ENCODE measurements at places on chromosomes 12 and 14. TPM values are rescaled to one million over a fixed set of nuclear protein-coding genes. Genes with fewer than 3 reads are reported as not detected.
A peak's percentile ranks its signal among the peaks of the same experiment; 100 is the strongest.

DNA sequence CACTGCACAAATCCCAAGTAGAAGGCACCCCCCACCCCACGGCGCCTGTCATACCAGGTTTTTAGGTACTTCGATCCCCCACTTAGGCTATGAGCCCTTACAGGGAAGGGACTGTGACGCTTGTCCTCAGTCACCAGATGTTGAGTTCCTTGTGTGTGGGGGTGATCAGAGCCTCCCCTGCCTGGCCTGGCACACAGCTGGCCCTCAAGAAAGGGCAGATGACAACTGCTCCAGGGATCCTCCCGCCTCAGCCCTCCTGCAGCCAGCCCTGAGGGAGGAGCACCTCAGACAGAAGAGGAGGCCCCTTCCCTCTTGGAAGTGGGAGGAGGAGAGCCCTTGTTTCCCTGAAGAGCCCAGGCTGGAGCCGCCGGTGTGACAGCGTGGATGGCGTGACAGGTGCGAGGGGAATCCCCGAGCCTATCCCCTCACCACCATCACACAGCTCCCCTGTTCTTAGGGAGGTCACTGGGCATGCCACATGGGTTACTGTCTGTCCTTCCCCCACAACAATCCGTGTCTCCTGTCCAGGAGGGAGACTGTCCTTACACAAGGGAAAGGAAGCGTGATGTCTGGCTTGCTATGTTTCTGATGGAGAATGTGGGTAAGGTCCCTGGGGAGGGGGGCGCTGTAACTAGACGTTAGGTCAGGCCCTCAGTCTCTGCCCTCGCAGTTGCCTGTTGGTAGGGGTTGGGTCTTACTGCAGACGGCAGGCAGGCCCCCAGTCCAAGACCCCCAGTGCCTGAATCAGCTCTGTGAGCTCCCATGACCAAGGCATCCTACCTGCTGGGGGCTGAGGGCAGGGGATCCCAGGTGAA is 31.4 kb downstream of the P2RX4 start:
- no peak for ATAC-seq
- H3K4me3 ChIP-seq = peak overlapping the region; percentile 80
- peaks cover 26% of the 10 kb centered on the region for H3K36me3 ChIP-seq
- peaks cover 10% of the 10 kb centered on the region for H3K4me1 ChIP-seq

The KLHL33 gene
- total RNA-seq = 0.04 TPM

DNA sequence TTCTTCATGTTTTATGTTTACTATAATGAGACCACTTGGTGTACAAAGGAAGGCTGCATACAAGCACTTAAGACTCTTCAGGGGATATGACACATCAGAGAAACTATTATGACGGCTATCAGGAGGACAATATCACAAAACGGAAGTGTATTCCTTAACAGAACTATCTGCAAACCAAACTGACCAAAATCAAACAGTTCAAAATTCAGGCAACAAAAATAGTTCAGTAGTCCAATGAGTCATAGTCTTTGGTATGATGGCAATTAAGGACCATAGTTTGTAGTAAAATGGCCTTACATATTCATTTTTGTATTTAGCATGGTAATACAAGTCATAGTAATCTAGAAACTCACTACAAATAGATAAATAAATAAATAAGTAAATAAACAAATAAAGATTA is 1638.7 kb upstream of the SEL1L start:
- no peak for ATAC-seq
- no peak overlapping the region for H3K4me3 ChIP-seq
- no peak overlapping the region for H3K27ac ChIP-seq
- H3K27me3 ChIP-seq = no peaks in the 10 kb centered on the region
- H3K4me1 ChIP-seq = no peaks in the 10 kb centered on the region
- no peaks in the 10 kb centered on the region for H3K36me3 ChIP-seq

DNA sequence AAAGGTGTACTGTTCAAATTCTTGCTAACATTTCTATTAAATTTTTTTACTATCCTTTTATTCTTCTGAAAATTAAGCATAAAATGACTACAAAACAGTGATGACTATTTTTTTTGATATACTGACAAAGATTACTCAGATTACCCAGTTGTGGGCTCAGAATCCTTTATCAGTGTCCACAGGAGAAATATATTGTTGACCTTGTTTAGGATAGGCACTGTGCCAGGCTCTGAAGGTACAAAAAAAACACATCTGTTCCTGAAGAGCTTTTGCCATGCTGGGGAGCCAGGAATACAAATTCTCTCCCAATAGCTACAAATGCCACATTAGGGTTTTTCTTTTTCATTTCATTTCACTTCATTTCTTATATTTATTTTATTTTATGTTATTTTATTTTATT is 26.9 kb upstream of the GCH1 start:
- no peaks in the 10 kb centered on the region for H3K36me3 ChIP-seq
- H3K27me3 ChIP-seq = no peaks in the 10 kb centered on the region
- H3K4me3 ChIP-seq = no peak overlapping the region
- no peak overlapping the region for H3K27ac ChIP-seq

The MIP gene
- not detected for total RNA-seq

- no peak overlapping the region for H3K4me3 ChIP-seq
- H3K27ac ChIP-seq = no peak overlapping the region
- no peaks in the 10 kb centered on the region for H3K27me3 ChIP-seq
- no peaks in the 10 kb centered on the region for H3K36me3 ChIP-seq
- no peaks in the 10 kb centered on the region for H3K4me1 ChIP-seq
These were observed 104.6 kb downstream of the SLC38A1 start for GRCh38 chr12:46164186-46164761.

GRCh38 chr12:4911316-4911994 is 1.8 kb downstream of the KCNA1 start:
- peaks cover 4% of the 10 kb centered on the region for H3K4me1 ChIP-seq
- peaks cover 40% of the 10 kb centered on the region for H3K27me3 ChIP-seq
- H3K36me3 ChIP-seq = peaks cover 6% of the 10 kb centered on the region
- no peak overlapping the region for H3K27ac ChIP-seq
- H3K4me3 ChIP-seq = peak overlapping the region; percentile 51

The TMTC1 gene
- total RNA-seq = not detected

DNA sequence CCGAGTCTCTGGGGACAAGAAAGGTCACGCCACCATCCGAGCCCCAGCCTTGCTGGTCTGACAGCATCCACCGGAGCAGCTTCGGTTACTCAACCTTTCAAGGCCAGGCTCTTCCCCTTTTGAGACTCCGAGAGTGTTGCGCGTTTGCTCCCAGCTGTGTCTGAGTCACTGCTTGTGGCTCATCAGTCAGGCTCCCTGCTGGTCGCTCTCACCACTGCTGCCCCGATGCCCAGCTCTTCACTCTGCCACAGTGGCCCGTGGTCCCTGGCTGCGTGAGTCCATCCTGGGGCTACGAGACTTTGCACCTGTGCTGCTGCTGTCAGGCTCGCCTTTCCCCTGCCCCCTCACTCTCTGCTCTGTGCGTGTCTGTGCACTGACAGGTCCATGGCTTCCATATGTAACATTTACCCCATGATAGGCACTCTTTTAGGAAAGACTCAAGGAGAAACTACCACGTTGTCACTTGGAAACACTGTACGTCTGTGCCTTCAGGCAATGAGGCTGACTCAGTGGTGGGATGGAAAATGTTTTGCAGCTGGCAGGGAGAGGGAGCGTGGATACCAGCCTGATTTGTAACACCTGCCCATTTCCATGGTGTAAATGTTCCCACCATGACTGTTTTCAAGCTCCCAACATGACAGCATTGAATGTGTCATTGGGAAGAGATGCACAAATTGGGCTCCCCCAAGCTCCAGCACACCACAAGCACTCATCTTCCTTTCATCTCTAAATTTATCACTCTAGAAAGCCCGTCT is 350.7 kb downstream of the TMEM132D start:
- H3K27ac ChIP-seq = no peak overlapping the region
- no peak overlapping the region for H3K4me3 ChIP-seq
- no peaks in the 10 kb centered on the region for H3K27me3 ChIP-seq
- ATAC-seq = no peak

The ZBTB42 gene
- 3.2 TPM for total RNA-seq

DNA sequence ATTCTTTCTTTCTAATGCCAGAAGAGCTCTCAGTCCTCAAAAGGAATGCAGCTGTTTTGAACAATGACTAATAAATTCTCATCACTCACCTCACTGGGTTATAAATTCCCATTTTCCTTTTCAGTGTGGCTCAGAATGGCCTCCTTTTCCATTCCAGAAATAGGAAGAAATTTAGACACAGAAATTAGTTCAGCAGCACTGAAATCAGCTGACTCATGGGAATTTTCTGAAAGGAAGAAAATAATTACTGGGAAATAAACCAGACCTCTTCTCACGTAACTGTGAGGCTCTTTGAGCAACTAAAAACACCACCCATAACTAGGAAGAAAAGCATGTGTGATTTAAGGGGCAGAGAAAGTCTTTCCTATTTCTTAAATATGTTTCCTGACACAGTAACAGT is 23.8 kb downstream of the CD163 start:
- H3K36me3 ChIP-seq = no peaks in the 10 kb centered on the region
- H3K27ac ChIP-seq = no peak overlapping the region
- ATAC-seq = no peak
- H3K4me3 ChIP-seq = no peak overlapping the region

DNA sequence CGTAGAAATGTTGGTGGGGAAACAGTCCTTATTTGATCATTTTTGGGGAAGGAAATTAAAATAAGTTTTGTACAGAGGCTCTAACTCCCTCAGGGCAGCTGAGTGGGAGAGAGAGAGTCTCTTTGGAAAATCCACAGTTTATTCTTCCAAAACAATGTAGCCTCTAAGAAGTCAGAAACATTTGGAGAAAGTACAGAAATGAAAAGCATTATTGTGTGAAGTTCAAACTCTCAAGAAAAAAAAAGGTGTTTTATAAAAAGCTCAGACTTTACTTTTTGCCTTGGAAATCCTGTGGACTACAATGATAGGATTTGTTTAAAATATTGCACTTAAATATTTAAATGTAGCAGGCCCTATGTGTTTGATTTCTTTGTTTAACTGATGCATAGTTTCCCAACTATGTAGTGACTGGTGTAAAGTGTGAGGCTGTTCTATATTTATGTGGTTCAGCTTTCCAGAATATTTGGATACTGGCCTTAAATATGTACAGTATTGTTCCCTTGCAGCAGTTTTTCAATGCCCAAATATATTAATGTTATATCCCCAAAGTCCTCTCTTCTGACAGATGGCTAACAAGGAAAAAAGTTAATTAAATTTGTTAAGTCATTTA is 82.0 kb upstream of the OTOGL start:
- ATAC-seq = no peak
- H3K4me3 ChIP-seq = no peak overlapping the region
- no peaks in the 10 kb centered on the region for H3K36me3 ChIP-seq

DNA sequence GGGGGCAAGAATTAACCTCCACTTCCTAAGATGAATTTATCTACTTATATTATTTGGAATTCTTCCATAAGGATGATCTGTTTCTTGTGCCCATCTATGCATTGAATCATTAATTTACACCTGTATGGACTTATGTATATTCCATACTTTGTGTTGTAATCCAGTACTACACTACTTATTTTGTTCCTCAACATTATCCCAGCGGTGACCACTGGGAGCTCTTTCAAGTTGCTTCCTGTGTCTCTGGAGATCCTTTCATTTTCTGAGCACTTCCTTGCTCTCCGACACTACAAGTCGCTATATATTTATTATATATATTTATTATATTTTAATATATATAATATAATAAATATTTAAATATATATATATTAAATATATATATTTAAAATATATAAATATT is 54.9 kb upstream of the SCN8A start:
- no peaks in the 10 kb centered on the region for H3K36me3 ChIP-seq
- H3K4me3 ChIP-seq = no peak overlapping the region
- ATAC-seq = no peak
- H3K27me3 ChIP-seq = peaks cover 15% of the 10 kb centered on the region

- H3K4me3 ChIP-seq = peak overlapping the region; percentile 77
- peak; percentile 70 for ATAC-seq
- peak overlapping the region; percentile 94 for H3K27ac ChIP-seq
- no peaks in the 10 kb centered on the region for H3K27me3 ChIP-seq
These were observed 47.4 kb downstream of the SUSD6 start for GRCh38 chr14:69658664-69659261.

DNA sequence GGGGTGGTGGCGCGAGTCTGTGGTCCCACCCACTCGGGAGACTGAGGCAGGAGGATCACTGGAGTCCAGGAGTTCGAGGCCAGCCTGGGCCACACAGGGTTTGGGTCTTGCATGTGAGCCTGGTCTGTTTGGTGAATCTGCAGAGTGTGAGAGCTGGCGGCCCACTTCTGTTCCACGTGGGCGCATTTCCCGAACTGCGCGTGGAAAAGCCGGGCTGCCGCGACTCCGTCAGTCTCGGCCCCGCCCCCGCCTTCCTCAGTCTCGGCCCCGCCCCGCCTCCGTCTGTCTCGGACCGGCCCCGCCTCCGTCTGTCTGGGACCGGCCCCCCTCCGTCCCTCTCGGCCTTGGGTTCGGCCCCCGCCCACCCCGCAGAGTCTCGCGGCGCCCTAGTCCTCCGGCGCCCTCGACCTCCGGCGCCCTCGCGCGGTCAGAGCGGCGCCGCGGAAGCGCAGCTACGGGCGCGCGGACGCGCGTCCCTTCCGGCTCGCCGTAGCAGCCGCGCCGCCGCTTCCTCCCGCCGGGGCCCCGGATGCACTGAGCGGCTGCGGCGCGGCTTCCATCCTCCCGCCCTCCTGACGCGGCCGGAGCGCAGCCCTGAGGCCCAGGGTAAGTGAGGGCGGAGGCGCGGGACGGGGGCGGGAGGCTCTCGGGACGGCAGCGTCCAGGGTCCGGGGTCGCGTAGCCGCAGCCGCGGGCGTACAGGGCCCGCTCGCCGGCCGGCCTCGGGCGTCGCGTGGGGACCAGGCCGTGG is at the start of gene EP400:
Gene EP400 (plus strand): TSS at position 512 of the 751 bp plus-strand sequence. CDS start 10,678 bp downstream, outside the sequence.
- H3K36me3 ChIP-seq = peaks cover 14% of the 10 kb centered on the region
- no peaks in the 10 kb centered on the region for H3K27me3 ChIP-seq
- H3K4me1 ChIP-seq = peaks cover 11% of the 10 kb centered on the region
- H3K4me3 ChIP-seq = peak within 1 kb of the TSS; percentile 86

DNA sequence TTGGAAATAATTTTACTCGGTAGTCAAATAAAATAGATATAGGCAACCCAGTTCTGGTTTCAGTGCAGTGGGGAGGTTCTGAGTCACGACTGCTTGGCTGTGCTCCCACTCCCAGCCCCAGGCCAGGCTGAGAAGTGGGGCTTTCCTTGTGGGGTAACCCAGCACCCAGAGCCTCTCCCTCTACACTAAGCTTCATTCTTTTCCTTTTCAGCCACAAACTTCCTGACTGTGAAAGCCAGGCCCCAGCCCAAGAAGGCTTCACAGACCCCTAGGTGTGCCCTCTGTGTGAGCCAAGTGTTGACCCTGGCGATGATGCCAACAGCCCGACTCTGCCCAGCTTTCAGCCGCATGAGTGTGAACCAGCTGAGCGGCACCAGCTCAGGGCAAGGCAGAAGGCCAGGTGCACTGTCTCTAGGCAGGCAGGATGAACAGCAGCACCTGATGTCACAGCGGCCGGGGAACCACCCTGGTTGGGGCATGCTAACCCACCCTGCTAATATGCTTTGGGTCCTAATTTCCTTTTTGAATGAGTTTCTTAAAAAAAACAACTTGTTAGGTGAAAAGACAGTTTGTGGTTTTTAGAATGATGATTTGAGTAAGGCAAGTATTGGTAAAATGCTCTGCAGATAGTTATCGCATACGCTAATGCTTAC is 42.2 kb upstream of the ATP23 start:
- peak; percentile 93 for ATAC-seq
- H3K4me3 ChIP-seq = peak overlapping the region; percentile 75
- H3K4me1 ChIP-seq = peaks cover 42% of the 10 kb centered on the region
- H3K36me3 ChIP-seq = no peaks in the 10 kb centered on the region
